Effector memory CD4-positive, alpha-beta T cell (primary cell): ENCODE measurements at places on chromosomes 3 and 15.

DNA sequence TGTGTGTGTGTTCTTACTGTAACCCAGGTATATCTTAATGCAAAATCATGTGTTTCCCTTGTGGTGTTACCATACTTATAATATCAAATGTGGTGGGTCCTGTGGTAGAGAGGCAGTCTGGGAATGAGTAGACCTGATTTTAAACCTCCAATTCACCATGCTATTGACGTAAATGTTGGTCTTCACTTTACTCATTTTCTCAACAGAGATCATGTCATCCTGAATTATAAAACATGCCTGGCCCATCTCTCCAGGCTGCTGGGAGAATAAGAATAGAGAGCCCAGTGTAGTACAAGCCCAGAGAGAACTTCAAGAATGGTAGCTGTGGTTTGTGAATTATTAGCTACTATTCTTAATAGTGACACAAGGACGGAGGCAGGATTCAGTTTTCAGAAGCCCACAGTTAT is 88.1 kb downstream of the MBNL1 start:
- peaks cover 3% of the 10 kb centered on the region for H3K4me1 ChIP-seq
- DNase-seq, result no peak
- no peak overlapping the region for H3K27ac ChIP-seq
- H3K4me3 ChIP-seq, result no peak overlapping the region

DNA sequence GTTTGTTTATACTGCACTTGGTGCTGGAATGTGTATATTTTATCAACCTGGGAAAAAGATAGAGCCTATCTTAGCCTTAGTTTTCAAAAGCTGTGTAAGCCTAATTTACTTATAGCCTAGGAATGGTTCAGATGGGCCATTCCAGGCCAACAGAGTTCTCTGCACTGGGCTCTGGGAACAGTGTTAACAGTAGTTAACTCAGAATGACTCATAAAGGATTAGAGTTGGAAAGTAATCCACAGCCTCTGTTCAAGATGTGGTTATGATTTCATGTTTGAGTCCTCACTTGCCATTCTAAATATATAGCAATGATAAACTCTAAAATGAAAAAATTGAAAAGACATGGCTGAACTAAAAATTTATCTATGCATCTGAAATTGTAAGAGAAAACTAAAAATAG is 22.6 kb upstream of the PEX5L start:
- H3K4me3 ChIP-seq, result no peak overlapping the region
- no peak overlapping the region for H3K27ac ChIP-seq
- DNase-seq, result no peak

DNA sequence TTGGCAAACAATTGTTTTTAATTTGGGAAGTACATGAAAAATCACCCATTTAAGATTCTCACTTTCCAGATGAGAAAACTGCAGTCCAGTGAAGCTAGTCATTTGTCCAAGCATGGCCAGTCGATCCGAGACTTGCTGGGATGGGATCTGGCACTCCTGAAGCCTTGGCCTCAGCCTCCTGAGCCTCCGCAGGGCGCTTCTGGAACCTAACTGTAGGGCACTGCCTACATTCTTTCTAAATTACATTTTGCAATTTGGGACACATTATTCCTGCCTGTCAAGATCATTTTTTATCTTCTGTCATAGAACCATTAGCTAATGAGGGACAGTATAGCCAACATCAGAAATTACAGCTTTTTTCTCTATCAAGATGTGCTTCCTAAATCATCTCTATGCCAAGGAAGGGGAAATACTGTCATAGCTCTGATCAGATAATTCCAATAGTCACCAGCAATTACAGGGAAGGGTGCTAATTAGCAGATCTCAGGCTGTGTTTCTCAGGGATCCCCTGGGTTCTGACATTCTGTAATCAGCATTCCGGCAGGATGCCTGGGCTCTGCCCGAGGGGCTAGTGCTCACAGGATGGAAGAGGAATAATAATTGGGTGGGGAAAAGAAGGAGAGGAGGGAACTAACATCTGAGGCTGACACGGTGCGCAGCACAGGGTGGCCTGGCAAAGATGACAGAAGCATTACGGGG is 28.3 kb downstream of the ANAPC13 start:
- H3K27ac ChIP-seq, result no peak overlapping the region
- no peaks in the 10 kb centered on the region for H3K27me3 ChIP-seq
- H3K36me3 ChIP-seq, result no peaks in the 10 kb centered on the region
- no peaks in the 10 kb centered on the region for H3K4me1 ChIP-seq

DNA sequence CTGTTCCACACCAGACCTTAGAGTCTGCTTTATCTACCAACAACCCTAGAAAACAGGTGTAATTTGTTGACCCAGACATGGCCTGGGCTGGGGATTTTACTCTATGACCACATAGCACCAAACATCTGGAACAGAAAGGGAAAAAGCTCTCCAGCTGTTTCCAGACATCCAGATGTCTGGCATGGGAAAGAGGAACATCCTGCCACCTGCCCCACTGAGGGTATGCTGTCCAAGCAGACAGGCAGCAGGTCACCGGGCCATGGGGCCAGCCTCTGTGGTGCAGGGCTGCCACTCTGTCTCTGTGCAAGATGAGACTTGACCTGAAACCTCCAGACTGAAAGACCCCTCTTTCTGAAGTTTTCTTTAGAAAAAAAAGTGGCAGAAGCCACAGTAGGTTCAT is 359.3 kb upstream of the ICE2 start:
- peaks cover 37% of the 10 kb centered on the region for H3K4me1 ChIP-seq
- H3K27ac ChIP-seq, result no peak overlapping the region
- no peaks in the 10 kb centered on the region for H3K36me3 ChIP-seq

GRCh38 chr3:64909757-64910467 is 222.1 kb upstream of the ADAMTS9 start:
- no peak overlapping the region for H3K4me3 ChIP-seq
- no peak overlapping the region for H3K27ac ChIP-seq
- H3K4me1 ChIP-seq, result no peaks in the 10 kb centered on the region

DNA sequence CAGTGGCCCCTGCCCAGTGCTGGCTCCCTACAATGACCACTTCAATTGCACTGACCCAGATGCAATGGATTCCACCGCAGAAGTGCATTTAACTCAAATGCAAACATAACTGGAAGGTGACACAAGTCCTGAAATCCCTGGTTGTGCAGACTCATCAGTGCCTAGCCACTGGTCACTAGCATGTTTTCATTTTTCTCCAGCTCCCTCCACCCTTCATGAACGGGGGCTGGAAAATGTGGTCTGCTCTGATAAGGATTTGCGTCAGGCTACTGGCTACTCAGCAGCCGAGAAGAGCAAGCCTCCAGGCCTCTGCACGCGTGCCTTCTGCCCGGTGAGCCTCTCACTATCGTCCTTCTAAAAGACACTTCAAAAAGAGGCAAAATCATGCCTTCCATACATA is 27.4 kb upstream of the FURIN start:
- no peak overlapping the region for H3K27ac ChIP-seq
- no peak for DNase-seq
- H3K4me1 ChIP-seq, result peaks cover 29% of the 10 kb centered on the region
- no peaks in the 10 kb centered on the region for H3K27me3 ChIP-seq
- no peak overlapping the region for H3K4me3 ChIP-seq

DNA sequence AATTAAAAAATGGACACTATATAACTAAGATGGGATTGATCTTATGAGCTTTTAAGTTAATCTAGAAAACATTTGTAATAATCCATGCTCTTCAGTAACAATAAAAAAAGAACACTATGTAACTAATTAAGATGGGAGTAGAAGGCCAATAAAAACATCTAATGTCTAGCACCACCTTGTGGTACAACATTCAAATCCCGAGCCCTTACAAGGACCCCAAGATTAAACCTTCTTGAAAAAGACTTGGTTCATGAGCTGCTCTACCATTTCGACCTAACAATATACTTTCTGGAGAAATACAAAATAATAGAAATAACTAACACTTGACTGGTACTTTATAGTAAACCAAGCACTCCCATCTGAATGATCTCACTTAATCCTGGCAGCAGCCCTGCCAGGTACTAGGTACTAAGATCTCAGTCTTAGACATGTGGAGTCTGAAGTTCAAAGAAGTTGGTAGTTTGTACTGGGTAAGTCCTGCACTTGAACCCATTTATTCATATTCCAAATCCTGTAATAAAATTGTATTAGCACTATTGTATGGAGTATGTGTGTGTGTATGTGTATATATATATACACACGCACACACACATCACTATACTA is 21.8 kb downstream of the METTL6 start:
- no peak for DNase-seq
- no peaks in the 10 kb centered on the region for H3K27me3 ChIP-seq
- peaks cover under 1% of the 10 kb centered on the region for H3K4me1 ChIP-seq
- H3K36me3 ChIP-seq, result peaks cover 5% of the 10 kb centered on the region

DNA sequence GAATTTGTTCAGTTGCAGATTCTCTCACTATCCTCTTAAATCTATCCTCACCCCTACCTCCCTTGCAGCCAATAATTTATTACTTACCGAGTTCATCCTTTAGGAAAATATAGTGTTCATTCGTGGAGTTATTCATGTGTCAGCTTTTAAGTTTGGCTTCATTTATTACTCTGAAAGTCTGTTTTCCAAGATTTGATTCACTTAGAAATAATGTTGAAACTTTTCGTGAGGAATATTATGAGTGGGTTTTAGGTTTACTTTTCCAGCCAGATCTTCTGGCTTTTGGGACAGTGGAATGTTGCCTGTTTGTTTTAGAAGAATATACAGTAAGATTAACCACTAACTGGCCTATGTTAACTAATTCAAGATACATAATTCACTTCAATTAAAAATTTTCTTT is 161.0 kb upstream of the CGNL1 start:
- no peak overlapping the region for H3K4me3 ChIP-seq
- DNase-seq, result no peak
- no peaks in the 10 kb centered on the region for H3K36me3 ChIP-seq
- no peaks in the 10 kb centered on the region for H3K4me1 ChIP-seq
- no peaks in the 10 kb centered on the region for H3K27me3 ChIP-seq

DNA sequence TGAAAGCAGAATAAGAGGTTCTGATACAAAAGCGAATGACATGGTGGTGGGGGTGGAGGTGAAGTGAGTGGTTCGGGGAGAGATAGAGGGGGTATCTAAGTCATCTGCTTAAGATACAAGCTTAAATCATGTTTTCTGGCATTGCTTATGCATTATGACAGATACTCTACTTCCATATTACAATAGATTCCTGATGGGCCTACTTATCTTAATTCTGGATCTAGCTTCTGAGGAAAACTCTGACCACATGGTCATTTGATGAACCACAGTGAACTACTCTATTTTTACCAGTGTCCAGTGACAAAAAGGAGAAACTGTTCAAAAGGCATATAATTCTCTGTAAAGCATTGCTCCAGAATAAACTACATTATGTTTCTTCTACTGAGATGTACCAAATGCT is 673.7 kb upstream of the CCDC54 start:
- H3K27me3 ChIP-seq, result no peaks in the 10 kb centered on the region
- no peak overlapping the region for H3K4me3 ChIP-seq
- DNase-seq, result no peak

DNA sequence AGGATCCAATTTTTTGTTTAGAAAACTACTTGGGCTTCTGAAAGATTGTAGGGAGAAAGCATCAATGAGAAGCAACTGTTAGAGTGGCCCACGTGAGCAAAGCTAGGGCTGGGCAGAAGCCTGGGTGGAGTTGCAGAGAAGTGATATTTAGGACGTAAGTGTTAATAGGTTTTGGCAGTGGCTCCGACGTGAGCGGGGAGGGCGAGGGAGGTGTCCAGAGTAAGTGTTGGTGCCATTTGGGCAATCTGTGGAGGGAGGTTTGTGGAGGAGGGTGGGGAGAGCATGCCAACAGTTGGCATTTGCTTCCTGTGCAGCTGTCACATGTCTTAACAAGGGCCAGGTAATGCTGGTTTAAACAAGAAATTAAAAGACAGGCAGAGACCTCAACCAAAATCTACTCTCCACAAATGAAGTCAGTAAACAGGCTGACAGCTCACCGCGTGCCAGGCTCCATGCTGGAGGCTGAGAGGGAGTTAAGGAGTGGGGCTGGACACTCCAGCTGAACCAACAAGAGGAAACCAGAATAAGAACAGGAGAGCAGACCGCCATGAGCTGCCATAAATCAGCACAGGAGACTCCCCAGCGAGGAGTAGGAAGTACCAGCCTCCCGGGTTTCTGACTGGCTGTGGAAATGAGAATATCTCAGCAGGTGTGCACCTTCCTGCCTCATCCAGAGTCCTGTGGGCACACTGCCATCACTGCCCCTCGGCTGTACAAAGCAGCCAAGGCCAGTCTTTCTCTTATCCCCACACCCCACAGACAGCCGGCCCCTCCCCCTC is 232.6 kb downstream of the ABHD5 start:
- no peak for DNase-seq
- H3K36me3 ChIP-seq, result no peaks in the 10 kb centered on the region
- H3K4me3 ChIP-seq, result no peak overlapping the region

- H3K36me3 ChIP-seq, result no peaks in the 10 kb centered on the region
- no peak overlapping the region for H3K4me3 ChIP-seq
- no peaks in the 10 kb centered on the region for H3K4me1 ChIP-seq
- DNase-seq, result no peak
- no peaks in the 10 kb centered on the region for H3K27me3 ChIP-seq
- H3K27ac ChIP-seq, result no peak overlapping the region
Measured at GRCh38 chr3:105158286-105158685, 208.4 kb upstream of the ALCAM start.

- H3K4me1 ChIP-seq, result no peaks in the 10 kb centered on the region
- no peak overlapping the region for H3K4me3 ChIP-seq
- no peaks in the 10 kb centered on the region for H3K27me3 ChIP-seq
- no peak overlapping the region for H3K27ac ChIP-seq
Measured at GRCh38 chr15:36959746-36960145, 140.6 kb downstream of the MEIS2 start.

DNA sequence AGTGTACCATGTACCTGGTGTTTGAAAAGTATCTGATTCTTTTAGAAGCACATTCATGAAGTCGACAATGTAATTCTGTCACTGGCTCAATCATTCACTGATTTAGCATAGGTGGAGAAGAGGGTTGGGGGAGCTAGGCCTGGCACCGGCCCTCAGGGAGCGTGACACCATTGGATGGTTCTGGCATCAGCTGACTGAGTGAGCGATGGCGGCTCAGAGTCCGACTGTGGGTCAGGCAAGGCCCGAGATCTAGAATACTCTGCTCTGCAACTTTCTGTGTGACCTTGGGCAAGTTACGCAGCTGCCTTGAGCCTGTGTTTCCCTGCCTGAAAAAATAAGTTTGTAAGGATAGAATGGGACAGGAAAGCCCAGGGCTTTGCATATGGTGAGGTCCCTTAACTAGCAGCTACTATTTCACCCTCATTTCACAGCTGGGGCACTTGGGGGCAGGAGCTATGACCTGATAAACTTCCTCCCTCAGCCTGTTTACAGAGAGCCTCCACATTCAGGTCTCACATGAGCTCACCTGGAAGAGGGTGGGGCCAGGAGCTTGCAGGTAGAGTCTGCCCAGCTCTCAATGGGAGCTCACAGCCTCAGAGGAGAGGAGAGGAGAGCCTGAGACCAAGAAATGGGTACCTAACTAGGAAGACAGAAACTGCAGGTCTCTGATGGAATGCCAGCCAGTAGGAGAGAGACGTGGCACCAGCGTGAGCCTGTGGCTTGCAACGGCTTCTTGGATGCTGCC is 153.7 kb upstream of the TLE3 start:
- no peaks in the 10 kb centered on the region for H3K36me3 ChIP-seq
- DNase-seq, result no peak
- no peak overlapping the region for H3K4me3 ChIP-seq
- no peaks in the 10 kb centered on the region for H3K27me3 ChIP-seq

GRCh38 chr15:31302778-31303725 is 23.6 kb upstream of the KLF13 start:
- H3K27me3 ChIP-seq, result no peaks in the 10 kb centered on the region
- peaks cover 14% of the 10 kb centered on the region for H3K4me1 ChIP-seq
- no peak overlapping the region for H3K27ac ChIP-seq
- H3K36me3 ChIP-seq, result no peaks in the 10 kb centered on the region
- DNase-seq, result no peak
- H3K4me3 ChIP-seq, result no peak overlapping the region
